Activated T-cell treated with anti-CD3 and anti-CD28 coated beads, Interleukin-2, amount 50 U/mL, for 72 hours (primary cell): ENCODE measurements at places on chromosomes 2 and 18.
A peak's percentile ranks its signal among the peaks of the same experiment; 100 is the strongest.

GRCh38 chr2:136783856-136784255, 18.5 kb downstream of the THSD7B start:
- no peak for DNase-seq

GRCh38 chr2:63875131-63875527, 33.4 kb downstream of the UGP2 start:
- DNase-seq, result no peak

- no peak for DNase-seq
Observed at GRCh38 chr2:105443617-105444598, 45.1 kb upstream of the FHL2 start.

- no peak for DNase-seq
Observed at GRCh38 chr2:101340141-101340551, 31.6 kb upstream of the RNF149 start.

DNA sequence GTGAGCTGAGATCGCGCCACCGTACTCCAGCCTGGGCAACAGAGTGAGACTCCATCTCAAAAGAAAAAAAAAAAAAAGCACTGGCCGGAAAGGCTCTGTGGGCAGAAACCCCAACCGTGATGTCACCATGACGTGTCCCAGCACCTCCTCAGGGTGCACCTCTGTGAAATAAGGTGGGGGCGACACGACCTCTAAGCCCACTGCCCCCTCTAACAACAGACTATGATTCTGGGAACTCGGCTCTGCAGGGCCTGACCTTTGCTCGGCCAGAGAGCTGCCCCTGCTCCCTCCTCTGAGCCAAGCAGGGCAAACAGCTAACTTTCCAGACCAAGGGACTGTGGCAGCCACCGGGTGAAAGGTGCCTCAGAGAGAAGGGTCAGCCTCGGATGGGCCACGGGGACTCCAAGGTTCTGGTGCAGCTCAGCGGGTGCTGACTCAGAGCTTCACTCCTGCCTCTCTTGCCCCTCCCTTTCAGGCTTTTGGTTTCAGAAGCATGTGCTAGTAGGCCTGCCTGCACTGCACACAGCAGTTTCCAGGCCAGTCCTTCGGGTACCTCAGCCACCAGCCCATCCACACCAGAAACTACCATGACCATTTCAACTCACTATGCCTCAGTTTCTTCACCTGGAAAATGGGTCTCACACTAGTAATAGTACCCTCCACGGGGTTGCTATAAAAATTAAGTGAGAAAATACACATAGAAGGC, 8.0 kb downstream of the TMBIM1 start:
- peak; percentile 74 for DNase-seq

DNA sequence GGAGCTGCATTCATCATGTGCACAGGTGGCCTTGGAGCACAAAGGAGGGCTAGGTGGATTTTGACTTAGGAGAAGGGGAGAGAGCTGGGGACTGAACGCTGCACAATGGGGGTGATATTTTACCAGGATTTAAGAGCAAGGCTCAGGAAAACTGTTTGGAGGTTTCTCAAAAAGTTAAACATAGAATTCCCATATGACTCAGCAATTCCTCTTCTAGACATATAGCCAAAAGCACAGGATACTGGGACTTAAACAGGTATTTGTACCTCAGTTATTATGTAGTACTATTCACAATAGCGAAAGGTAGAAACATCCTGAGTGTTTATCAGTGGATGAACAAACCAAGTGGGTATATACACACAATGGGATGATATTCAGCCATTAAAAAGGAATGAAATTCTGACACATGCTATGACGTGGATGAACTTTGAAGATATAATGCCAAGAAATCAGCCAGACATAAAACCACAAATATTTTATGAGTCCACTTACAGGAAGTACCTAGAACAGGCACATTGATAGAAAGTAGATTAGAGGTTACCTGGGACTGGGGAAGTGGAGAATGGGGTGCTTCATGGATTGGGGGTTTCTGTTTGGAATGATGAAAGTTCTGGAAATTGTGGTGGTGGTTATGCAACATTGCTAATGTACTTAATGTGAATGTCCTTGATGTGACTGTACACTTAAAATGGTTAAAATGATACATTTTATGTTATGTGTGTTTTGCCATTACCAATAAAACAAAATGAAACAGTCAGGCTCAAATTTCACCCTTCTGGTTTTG, 216.9 kb downstream of the HAUS1 start:
- DNase-seq, result no peak

GRCh38 chr18:51279367-51279984, 82.0 kb upstream of the MEX3C start:
- no peak for DNase-seq

DNA sequence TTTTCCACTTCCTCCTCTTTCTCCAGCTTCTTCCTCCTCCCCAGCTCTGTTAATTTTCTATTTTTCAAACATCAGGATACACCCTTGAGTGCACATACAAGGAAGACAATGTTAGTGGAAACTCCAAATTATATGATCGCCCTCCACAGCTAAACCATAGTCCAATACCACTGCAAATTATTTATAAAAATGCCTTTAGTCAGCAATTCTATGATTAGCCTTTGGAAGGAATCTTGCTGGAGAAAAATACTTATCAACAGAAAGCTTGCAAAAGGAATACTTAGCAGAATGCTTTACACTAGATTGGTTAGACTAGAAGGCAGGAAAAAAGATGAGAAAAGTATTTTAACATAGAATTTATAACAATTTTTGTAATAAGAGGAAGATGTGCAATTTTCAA, 178.9 kb downstream of the FAM124B start:
- no peak for DNase-seq

GRCh38 chr2:164899121-164899520, 56.2 kb downstream of the SLC38A11 start:
- DNase-seq, result no peak

GRCh38 chr2:190698895-190699294, 50.0 kb downstream of the NAB1 start:
- no peak for DNase-seq

DNA sequence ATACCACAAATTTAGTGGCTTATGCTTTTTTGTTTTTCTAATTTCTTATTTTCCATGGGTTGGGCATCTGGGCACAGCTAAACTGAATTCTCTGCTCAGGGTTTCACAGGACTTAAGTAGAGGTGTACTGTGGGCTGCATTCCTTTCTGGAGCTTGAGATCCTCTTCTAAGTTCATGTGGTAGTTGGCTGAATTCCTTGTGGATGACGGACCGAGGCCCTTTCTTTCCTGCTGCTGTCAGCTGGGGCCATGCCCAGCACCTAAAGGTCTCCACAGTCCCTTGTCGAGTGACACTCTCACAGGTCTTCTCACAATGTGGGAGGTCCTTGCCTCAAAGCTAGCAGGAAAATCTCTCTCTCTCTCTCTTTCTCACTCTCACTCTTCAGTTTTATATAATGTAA, 433.5 kb upstream of the LRATD1 start:
- DNase-seq, result no peak

DNA sequence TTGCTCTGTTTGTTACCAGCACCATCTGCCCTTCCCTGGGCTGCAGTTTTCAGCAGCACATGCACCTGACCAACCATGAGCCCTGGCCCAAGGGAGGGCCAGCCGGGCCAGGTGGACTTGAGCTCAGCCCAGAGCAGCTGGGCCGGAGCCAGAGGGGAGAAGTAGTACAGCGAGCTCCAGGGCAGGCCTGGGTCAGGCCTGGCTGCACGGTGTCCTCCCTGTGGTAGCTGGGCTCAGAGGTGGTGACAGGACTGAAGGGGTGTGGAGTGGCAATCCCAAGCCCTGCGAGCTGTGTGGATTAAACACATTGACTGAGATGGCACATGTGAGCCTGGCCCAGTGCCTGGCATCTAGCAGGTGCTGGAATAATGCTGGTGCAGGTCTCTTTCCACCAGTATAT, 222.2 kb downstream of the GLI2 start:
- no peak for DNase-seq

- DNase-seq, result no peak
Observed at GRCh38 chr2:226743915-226744314, 55.7 kb downstream of the IRS1 start.

DNA sequence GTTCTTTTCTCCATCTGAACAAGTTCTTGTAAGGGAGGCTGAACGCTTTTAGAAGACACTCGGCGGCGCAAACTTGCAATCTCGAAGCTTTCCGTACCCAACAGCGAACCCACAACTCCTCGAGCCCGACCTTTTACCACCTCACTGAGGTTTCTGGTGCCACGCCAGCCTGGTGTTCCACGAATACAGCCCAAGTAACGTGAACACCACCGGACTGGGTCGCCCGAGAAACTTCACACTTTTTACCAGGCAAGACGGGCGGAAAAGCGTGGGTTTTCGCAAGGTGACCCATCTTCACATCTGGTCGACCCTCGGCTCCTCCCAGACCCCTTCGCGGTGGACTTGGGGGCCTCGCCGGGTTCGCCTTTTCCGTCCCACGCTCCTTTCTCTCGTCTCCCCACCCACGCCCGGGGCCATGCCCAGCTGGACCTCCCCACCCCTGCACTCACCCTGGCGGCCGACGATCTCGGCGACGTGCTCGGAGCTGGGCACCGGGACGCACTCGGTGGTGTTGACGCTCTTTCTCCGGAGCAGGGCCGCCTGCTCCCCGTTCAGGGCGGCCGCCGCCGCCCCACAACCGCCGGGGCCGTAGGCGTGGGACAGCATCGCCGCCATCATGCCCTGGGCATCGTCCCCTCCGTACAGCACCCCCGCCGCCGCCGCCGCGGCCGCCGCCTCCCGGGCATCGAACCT, 1.2 kb downstream of the MEX3C start:
- peak; percentile 56 for DNase-seq

- no peak for DNase-seq
Observed at GRCh38 chr2:38682008-38682575, 16.2 kb downstream of the GALM start.

GRCh38 chr2:101956465-101957438, 35.0 kb upstream of the IL1R2 start:
- DNase-seq, result no peak

DNA sequence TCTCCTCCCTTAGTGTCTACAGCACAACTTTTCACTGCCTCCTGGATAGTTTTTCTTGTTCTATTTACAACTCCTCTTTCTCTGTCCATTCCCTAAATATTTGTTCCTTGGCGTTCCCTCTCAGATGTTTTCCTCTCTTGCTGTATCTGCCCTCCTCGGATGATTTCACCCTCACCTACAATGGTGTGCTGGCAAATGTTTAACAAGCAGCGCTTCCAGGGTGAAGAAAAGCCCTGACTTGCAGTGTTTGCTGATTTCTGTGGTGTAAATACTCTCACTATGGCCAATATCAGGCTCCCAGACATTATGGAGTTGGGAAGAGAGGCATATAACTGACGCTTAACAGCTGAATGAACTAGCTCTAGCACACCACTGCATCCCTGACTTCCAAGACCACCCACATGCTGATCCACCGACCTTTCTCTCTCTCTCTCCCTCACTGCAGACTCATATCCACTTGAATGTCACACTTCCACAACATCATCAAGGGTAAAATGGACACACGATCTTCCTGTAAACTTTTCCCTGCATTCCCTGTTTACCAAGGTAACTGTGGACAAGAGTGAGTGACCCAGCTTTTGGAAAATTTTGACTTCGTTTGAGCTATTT, 31.5 kb upstream of the SPTBN1 start:
- DNase-seq, result no peak

GRCh38 chr2:199646439-199646838, 188.7 kb upstream of the SATB2 start:
- DNase-seq, result no peak

DNA sequence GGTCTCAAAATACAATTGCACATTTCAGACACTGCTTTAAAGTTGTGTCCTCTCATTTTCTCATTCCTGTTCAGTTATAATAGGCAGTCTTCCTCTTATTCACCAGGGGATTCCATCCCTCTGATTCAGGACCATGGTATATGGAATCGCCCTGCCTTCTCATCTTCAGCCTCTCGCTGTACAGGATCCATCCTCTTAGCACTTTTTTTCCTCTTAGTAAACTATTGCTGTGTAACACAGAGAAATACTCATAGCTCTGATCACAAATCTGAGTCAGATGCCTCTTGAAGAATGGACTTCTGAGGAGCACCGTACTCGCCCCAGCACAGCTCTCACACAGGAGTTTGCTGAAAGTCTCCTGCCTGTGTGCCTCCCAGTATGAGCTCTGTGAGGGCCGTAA, 11.3 kb downstream of the RMP24 start:
- no peak for DNase-seq

DNA sequence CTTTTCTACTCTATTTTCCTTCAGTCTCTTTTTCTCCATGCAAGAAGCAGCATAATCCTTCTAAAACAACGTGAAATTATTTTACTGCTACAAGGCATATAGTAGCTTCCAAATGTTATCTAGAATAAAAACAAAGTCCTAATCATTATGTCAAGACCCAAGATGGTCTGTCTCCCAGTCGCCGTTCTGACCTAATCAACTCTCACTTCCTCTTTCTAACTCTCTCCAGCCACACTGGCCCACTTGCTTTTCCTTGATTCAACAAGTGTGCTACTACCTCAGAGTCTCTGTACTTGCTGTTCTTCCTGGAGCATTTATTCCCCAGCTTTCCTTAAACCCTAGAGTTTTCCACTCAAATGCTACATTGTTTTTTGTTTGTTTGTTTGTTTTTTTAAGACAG, 1491.2 kb downstream of the LRP1B start:
- no peak for DNase-seq

DNA sequence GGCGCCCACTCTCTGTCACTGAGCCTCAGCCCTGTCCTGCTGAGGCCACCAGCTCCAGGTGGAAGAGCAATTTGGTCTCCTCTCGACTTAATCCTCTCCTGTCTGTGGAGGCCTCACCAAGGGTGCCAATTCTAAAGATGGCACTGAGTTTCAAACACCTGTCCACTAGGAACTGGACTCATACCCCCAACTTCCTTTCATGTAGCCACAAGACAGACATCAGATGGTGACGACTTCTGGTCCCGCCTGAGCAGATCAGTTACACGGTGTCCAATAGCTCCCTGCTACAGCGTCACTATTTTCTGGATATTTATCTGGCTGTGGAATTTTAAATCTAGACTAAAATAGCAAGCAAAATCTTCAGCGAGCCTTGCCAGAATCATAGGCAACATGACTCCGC, 24.5 kb upstream of the SP5 start:
- no peak for DNase-seq

DNA sequence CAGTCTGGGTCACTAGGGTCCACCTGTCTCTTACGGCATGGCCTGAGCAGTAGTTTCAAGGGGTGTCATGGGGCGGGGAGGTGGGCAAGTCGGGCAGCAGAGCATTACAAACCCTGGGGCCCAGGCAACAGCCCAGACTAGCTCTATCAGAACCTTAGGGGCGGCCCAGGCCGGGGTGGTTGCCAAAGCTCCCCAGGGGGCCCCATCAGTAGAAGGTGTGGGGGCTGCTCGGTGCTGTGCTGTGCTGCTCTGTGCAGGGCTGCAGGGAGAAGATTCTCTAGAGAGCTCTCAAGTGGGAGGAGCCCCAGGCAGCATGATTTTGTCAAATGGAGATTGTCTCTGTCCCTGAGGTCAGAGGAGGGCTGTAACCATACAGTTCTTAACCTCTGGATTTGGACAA, 36.4 kb upstream of the SLC14A1 start:
- peak; percentile 45 for DNase-seq

GRCh38 chr2:119248311-119248710, 24.7 kb downstream of the STEAP3 start:
- no peak for DNase-seq

DNA sequence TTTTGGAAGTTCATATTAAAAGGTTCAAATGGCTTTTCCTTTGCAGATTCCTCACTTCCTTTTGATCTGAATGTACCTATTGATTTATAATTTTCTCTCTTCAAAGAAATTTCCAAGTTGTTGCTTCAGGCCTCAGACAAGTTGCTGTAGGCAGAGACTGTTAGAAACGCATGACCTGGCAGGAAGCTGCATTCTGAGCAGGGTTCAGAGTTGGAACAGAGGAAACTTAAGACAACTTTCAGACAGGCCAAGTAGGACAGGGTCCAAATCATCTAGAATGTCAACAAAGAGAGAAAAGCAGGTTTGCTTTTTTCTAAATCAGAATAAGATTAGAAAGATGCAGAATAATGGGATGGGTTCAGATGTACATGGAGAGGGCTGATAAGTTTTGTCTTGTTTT, 416.3 kb downstream of the LRP1B start:
- no peak for DNase-seq
